ENCODE measurements at places on chromosomes 3 and 15. TPM values are rescaled to one million over a fixed set of nuclear protein-coding genes. Genes with fewer than 3 reads are reported as not detected.
A peak's percentile ranks its signal among the peaks of the same experiment; 100 is the strongest.

- no peak for DNase-seq
Measured at GRCh38 chr3:133994166-133994890, 35.4 kb downstream of the SLCO2A1 start.

Gene MAPKAPK3
- total RNA-seq: 40.0 TPM

Gene SEMA5B
- not detected for total RNA-seq

- peak; percentile 63 for DNase-seq
Measured at GRCh38 chr3:150242220-150242936, 165.7 kb upstream of the TSC22D2 start.

Gene SCN5A
- total RNA-seq: 1.6 TPM

Gene ACTRT3
- total RNA-seq: 1.7 TPM

Gene HAUS2
- 62.4 TPM for total RNA-seq

Gene OXTR
- 68.4 TPM for total RNA-seq

DNA sequence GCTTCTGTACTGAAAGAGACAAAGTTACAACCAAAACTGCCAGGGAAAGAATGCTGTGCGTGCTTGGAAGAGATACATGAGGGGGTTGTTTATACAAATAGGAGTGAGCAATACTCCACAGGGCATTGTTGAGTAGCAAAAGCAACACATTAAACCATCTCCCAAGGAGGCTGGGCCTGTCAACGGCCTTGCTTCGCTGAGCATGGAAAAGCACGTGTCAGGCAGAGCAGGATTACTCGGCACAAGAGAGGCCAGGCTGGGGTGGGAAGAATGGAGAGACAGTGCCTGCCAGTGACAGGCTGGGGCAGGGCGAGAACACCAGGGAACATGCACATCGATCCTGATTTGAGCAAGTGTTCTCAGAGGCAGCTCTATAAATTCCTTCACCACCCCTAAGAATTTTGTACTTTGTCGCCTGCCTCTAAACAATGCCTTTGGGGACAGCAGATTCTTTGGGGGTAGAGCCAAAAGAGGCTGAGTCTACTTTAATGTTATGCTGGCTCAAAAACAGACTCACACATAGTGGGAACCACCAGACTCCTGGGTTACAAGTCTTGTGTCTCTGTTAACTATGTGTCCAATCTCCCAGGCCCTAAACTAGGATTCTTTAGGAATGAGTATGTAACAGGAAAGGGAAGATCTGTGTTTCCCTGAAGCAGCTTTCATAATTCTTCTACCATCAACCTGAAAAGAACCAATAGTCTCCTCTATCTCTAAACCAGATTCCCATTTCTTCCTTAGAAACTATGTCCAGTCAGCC, 67.2 kb downstream of the LIPC start:
- DNase-seq: peak; percentile 91

DNA sequence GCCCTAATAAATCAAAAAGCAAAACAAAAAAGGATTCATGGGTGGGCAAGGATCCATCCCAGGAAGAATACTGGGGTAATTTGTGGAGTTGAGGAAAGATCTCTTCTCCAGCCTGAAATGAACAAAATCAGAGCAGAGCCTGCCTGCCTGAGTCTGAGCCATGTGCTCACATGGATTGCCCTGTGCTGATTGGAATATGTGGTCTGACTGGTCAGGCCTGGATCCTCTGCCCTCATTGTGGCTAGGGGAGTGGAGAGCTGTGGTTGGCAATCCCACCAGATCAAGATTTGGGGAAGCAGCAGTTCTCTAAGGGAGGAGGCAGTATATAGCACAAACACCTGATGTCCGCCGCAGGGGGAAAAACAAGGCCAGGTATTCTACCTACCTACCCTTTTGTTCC, 6.8 kb upstream of the NUDT16 start:
- DNase-seq: no peak

- DNase-seq: peak; percentile 15
Measured at GRCh38 chr3:143120716-143121240, 1.2 kb downstream of the CHST2 start.

- no peak for DNase-seq
Measured at GRCh38 chr3:175980486-175981090, 1121.5 kb downstream of the NAALADL2 start.

DNA sequence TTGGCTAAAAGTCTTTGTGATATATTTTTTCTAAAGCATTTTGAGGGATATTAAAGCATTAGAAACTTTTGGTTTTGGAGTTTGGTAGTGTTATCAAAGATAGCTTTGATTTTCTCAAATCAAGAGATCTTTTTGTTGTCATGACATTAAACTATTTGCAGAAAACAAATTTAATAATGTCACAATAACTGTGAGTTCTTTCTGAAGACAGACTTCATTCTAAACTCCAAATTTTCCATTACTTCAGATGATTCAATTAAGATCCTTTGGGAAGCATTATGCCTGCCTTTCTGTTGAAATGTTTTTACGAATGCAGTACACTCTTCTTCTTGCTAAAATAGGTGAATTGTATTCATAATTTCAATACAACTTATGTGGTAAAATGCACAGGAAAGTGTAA, 145.4 kb downstream of the ALCAM start:
- DNase-seq: no peak

DNA sequence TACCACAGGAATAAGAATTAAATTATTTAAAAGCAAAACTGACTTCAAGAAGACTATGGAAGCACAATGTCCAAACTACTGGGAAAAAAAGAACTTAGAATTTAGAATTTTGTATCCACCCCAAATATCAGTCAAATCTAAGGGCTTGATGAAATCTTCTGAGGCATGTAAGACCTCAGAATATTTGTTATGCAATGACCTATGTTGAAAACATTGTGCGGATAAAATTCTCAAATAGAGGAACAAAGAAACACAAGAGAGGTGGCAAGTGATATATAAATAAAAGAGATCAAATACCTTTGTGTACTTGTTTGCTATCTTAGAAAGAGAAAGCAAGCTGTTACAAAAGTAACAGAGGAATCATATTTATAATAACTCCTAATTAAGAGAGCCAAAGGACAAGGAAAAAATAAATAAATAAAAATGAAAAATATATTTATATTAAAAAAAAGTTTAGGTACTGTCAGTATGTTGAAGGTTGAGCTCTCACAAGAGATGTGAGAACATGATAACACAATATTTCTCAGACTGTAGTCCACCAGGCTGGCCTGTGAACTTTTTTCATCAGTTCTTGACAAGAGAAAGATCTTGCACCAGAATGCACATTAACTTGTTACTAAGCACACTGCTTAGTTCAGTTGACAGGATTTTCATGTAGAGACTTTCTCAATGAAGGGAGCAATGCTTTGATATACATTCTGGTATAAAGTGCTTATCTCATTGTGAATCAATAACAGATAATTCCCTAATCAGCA, 50.0 kb downstream of the CPA3 start:
- no peak for DNase-seq

DNA sequence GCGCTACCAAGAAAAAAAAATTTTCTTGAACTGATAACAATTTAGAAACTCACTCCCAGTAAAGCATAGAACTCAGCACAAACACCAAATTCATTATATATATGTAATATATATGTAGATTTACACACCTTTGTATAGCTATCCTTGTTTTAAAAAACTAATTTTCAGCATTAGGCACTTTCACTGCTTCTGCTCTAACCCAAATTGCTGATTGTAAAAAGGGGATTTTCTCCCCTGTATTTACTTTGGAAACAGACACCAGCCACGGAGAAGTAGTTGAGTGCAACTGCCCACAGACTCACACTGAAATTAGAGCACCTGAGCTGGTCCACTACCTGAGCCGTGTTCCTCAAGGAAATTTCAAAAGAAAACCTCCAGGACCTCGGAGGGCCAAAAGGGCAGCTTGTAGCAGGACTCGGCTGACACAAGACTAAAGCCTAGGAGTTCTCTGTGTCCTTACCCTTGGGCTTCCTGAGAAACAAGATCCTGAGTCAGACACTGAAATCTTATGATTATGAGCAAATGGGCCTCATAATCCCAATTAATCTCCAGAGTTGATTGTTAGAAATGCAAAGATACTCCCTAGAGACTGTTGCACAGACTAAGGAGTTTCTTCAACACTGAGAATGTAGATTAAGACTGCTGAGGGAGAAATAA, 106.0 kb downstream of the TNIK start:
- peak; percentile 35 for DNase-seq

Gene MYL3
- not detected for total RNA-seq

GRCh38 chr15:70095408-70096214, 2.1 kb downstream of the TLE3 start:
- DNase-seq: no peak

DNA sequence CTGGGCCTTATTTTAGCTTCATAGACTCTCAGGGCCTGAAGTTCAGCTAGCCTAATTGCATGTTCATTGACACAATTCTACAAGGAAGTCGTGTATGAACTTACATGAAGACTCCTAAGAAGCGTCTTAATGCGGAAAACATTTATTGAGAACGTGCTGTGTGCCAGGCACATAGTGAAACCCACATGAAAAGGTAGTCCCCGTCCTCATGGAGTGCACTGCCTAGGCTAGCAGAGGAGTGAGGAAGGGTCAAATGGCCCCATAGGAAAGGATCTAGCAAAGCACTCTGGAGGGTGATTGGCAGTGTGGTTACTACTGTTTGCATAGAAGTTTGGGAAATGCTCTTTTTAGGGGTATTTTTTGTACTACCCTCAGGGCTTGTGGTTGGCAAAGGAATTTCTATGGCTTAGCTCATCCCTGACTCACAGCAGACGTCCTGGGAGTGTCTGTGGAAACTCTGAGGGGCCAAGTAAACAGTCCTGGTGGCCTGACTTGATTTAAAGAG, 854 bp upstream of the NPTN start:
- peak; percentile 96 for DNase-seq

DNA sequence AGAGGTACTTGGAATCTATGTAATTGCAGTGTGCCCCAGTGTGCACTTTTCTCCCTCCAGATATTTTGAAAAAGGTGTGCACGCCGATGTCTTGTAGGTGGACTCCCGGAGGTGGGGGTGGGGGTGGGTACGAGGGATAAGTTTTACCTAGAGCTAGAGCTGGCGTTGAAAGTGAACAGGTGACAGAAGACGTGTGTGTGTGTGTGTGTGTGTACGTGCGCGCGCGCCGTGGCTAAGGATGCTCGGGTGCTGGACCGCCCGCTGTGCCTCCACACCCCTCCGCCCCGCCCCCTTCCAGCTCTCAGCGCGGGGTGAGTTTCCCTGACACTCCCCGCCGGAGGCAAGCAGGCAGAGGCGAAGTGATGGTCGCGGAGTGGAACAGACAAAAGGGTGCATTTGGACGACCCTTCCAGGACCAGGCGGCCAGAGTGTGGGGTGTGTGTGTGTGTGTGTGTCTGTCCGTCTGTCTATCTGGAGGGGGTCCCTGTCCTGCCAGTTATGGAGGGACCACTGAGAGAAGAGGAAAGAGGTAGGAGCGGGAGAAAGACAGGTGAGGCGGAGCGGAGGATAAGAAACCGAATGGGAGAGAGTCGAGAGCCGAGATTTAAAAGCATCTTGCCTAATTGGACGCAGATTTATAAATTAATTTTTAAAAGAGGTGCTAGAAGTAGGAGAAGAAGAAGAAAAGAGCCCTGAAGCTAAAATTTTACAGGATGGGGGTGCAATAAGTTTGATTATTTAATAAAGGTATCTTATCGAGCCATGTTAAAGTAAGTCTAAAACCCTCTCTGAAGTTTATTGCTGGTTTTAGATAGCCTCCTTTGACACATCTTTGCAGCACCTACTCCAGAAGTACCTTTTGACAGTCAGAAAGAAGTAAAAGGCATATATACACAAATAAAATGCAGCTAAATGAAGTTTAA, 335.8 kb upstream of the THRB start:
- DNase-seq: no peak

Gene MUC13
- total RNA-seq: not detected

DNA sequence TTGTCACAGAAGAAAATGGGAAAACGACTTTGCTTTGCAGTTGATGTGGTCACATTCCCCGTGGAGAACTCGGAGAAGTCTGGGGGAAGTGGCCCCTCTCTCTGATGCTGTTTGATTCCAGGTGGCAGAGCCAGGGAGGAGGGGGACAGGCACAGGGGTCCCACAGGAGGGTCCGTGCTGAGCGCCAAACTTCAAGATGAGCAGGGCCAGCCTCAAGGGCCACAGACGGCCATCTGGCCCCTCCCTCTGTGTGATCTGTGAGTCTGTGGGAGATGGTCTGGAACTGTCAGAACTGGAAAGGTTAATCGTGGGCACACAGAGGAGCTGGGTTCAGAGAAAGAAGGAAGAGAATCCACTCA, 23.1 kb upstream of the CORO2B start:
- DNase-seq: no peak

- no peak for DNase-seq
Measured at GRCh38 chr3:8967553-8967952, 4.3 kb upstream of the RAD18 start.

DNA sequence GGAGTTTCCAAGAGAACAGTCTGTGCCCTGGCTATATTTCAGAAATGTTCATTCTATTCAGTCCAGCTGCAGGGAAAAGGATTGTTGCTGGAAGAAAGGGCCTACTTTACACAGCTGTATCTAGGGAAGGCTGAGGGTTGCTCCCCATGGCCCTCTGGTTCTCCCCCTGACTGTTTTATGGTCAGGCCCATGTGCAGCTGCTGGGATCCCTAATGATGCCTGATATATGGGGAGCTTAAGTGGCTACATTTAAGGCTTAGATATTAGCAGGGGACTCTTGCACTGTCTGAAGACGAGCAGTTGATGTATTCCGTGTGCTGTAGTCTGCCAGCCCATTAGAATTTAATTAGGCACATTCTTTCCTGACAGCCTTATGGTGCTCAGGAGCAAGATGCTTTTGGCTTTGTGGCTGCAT, 72.0 kb downstream of the FAM43A start:
- no peak for DNase-seq

Gene SCAANT1
- not detected for total RNA-seq

- no peak for DNase-seq
Measured at GRCh38 chr3:188261011-188261410, 107.1 kb downstream of the LPP start.

DNA sequence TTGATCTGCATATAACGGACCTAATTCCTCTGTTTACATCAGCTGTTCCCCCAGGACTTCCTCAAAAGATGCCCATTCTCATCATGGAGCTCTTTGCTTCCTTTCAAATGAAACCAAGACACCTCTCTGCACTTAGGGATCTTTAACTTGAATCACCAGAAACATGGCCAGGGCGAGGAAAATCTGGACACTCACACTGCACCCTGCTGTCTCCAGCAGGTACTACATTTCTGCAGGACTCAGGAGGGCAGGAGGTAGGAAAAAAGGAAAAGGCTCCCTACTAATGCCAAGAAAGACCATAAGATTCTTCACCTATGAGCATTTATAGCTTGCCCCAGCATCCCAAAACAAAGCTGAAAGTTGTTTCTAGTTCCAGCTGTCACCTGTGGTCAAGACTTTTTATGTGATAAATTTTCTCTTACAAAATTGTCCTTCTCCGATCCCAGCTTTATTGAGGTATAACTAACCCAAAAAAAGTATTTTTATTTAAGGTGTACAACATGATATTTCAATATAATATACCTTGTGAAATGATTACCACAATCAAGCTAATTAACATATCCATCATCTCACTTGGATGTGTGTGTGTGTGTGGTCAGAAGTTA, 87.3 kb upstream of the C15orf61 start:
- DNase-seq: peak; percentile 51

Gene RASGRP1
- 0.52 TPM for total RNA-seq

GRCh38 chr15:51131596-51132290, 37.0 kb upstream of the TNFAIP8L3 start:
- DNase-seq: peak; percentile 64
